ENCODE measurements at places on chromosomes 13 and 19. TPM values are rescaled to one million over a fixed set of nuclear protein-coding genes. Genes with fewer than 3 reads are reported as not detected.

DNA sequence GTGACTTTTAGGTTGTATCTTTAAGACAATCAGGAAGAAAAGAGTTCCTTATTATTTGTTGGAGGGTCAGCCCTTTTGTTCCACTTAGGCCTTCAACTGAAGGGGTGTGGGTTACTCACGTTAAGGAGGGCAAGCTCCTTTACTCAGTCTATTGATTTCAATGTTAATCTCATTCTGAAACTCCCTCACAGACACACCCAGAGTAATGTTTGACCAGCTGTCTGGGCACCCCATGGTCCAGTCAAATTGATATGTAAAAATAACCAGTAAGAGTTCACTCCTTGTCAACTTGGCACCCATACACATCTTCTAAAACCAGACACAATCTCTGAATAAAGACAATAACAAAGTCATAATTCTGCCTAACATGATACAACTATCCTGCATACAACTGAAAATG is 292.9 kb downstream of the KLF5 start:
- H3K4me3 ChIP-seq, result no peak overlapping the region
- no peak overlapping the region for H3K27ac ChIP-seq
- DNase-seq, result no peak
- no peaks in the 10 kb centered on the region for H3K36me3 ChIP-seq
- peaks cover 4% of the 10 kb centered on the region for H3K27me3 ChIP-seq
- no peaks in the 10 kb centered on the region for H3K4me1 ChIP-seq

DNA sequence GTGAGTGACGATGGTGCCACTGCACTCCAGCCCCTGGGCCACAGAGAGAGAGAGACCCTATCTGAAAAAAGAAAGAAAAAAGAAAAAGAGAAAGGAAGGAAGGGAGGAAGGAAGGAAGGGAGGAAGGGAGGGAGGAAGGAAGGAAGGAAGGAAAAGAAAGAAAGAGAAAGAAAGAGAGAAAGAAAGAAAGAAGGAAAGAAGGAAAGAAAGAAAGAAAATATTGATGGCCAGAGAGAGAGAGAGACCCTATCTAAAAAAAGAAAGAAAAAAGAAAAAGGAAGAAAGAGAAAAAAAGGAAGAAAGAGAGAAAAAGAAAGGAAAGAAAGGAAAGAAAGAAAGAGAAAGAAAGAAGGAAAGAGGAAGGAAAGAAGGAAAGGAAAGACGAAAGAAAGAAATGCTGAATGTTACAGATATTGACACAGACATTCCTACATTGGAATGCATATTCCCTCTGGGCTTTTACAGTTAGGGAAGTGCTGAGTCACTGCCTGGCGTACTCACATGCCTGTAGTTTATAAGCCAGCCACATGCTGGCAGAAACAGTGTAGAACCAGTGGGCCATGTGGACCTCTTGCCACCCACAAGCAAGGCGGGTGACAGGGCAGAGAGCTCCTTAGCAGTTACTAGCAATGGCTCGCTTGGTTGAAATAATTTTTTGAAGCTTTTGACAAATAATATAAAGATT is 34.6 kb upstream of the SLC46A3 start:
- no peak overlapping the region for H3K27ac ChIP-seq
- no peak for DNase-seq
- no peak overlapping the region for H3K4me3 ChIP-seq

- peaks cover 2% of the 10 kb centered on the region for H3K4me1 ChIP-seq
- DNase-seq, result no peak
- H3K27me3 ChIP-seq, result no peaks in the 10 kb centered on the region
- H3K36me3 ChIP-seq, result peaks cover 25% of the 10 kb centered on the region
- H3K27ac ChIP-seq, result no peak overlapping the region
These were observed 17.9 kb downstream of the ALG5 start for GRCh38 chr13:36981156-36981743.

GRCh38 chr13:50107205-50107604 is 92.0 kb downstream of the KCNRG start:
- no peaks in the 10 kb centered on the region for H3K27me3 ChIP-seq
- H3K27ac ChIP-seq, result peak overlapping the region; percentile 27
- H3K4me1 ChIP-seq, result peaks cover 20% of the 10 kb centered on the region
- H3K4me3 ChIP-seq, result no peak overlapping the region

DNA sequence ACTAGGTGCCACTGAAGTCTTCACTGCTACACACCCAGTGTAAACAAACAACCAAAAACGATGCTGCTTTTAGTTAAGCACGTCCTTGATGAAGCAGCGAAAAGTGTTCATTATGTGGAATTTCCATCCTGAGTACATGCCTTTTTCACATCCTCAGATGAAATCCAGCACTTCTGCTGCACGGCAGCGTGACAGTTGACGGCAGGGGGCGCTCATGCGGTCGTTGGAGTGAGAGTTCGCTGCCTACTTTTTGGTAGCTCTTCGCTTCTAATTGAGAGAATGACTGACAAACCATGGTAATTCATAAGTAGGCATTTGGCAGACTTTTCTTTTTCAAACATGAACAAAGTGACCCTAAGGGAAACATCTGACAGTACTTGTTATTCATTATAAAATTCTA is 1124.9 kb downstream of the EFNB2 start:
- H3K4me3 ChIP-seq, result no peak overlapping the region
- no peaks in the 10 kb centered on the region for H3K4me1 ChIP-seq
- peak; percentile 19 for DNase-seq
- H3K36me3 ChIP-seq, result no peaks in the 10 kb centered on the region

Gene ZNF560
- 0.60 TPM for total RNA-seq

DNA sequence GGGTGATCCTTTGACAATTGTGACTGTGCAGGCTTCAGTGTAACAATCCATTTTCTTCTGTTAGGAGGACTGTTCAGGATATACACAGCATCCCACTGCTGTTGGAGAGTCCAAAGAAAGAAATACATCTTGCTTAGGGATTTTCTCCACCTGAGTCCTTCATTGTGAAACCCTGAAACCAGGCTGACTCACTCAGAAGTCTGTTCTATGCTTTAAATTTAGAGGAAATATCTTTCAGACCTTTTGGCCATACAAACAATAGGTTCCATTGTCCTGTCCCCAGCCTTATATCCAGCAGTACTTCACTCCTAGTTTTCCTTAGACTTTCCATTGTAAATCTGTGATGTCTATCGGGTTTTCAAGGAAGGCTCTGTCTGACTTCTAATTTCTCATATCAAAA is 379.1 kb downstream of the SUCLA2 start:
- no peaks in the 10 kb centered on the region for H3K27me3 ChIP-seq
- no peak for DNase-seq
- H3K4me3 ChIP-seq, result no peak overlapping the region
- H3K4me1 ChIP-seq, result no peaks in the 10 kb centered on the region
- H3K36me3 ChIP-seq, result no peaks in the 10 kb centered on the region
- H3K27ac ChIP-seq, result no peak overlapping the region

- no peaks in the 10 kb centered on the region for H3K27me3 ChIP-seq
- H3K36me3 ChIP-seq, result peaks cover 56% of the 10 kb centered on the region
- peaks cover 74% of the 10 kb centered on the region for H3K4me1 ChIP-seq
These were observed 4.7 kb upstream of the GPR183 start for GRCh38 chr13:99311748-99312492.

GRCh38 chr13:49184621-49185020 is 35.5 kb upstream of the MLNR start:
- H3K27ac ChIP-seq, result peak overlapping the region; percentile 66
- H3K27me3 ChIP-seq, result no peaks in the 10 kb centered on the region
- H3K4me3 ChIP-seq, result no peak overlapping the region
- DNase-seq, result no peak

Data from activated naive CD8-positive, alpha-beta T cell treated with anti-CD3 and anti-CD28 coated beads for 36 hours (primary cell).